NCI-H2081 treated with DMSO at 0.1 percent for 48 hours (cell line): ENCODE measurements at places on chromosomes 2 and 18.

GRCh38 chr2:167987558-167987957 is 259.8 kb downstream of the STK39 start:
- DNase-seq, result no peak

DNA sequence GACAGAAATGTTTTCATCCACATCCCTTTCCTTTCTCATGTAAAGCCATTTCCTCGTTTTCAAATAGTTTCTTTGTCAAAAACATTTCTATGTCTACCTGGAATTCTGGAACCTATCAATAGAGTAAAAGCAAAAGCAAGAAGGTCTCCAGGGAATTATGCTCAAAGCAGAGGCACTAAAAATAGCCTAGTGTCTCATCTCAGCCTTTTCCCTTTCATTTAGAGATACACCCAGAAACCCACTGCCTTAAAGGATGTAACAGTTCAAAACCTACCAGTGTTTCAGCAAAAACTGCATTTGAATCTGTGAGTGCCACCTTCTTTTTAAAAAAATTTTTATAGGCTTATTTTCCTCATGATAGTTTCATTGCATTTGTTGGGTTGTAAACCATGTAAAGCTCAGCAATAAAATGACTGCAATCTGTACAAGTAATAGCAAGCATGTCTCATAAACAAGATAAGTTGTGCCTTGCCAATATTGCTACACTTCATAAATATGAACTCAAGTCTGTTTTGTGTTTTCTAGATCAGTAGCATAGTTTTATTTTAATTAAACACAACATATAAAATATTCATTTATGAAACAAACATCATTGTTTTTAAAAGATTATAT is 927.3 kb upstream of the ACVR2A start:
- DNase-seq, result no peak

- DNase-seq, result no peak
Observed at GRCh38 chr2:128374001-128374710, 55.5 kb upstream of the HS6ST1 start.

- DNase-seq, result no peak
Observed at GRCh38 chr2:224147174-224147573, 108.1 kb upstream of the SERPINE2 start.

DNA sequence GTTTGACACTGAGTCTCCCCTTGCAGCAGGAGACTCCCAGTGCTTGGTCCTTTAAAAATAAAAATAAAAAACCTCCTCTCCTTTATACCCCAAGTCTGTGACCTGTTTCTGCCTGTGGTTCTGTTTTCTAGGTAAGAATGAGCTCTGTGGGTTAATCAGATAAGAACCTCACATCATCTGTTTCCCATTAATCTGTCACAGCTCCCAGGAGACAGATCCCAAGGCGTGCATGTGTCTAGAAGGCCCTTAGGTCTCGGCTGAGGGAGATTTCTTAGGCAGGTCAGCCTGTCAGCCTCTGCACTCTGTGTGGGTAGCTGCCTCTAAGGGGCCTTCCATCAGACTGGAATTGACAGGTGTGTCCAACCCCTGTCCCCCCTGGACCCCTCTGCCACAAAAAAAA is 80.7 kb downstream of the FHOD3 start:
- no peak for DNase-seq

- DNase-seq, result no peak
Observed at GRCh38 chr2:86789687-86790133, 1.0 kb downstream of the CD8A start.

GRCh38 chr2:144382849-144383248 is 137.1 kb downstream of the ZEB2 start:
- DNase-seq, result no peak

DNA sequence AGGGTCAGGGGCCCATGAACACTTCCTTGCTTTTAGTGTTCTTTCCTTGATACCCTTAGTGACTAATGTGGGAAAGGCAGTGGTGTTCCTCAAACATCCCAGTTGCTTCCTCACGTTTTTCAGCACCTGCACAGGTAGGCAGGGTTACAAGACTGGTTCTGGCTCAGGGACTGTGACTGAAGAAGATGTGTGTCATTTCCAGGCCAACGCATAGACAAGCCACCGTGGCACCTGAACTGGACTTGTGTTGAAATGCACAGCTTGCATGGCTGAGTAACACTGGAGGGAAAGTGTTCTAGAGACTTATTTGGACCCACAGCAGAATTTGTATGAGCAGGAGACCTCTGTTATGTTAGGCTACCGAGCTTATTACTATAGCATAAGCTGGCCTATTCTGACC is 107.9 kb downstream of the SPOPL start:
- DNase-seq, result no peak

DNA sequence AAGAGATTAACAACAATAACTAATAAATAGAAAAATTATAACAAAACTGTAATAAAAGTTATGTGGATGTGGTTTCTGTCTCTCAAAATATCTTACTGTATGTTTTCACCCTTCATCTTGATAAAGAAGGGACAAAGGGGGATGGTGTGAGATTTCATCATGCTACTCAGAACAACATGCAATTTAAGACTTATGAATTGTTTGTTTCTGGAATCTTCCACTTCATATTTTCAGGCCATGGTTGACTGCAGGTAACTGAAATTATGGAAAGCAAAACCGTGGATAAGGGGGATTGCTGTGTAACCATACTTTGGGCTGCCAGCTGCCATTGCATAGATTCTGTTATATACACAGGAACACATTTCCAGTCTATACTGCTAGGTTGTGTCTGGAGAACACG is 45.6 kb downstream of the NEB start:
- no peak for DNase-seq

DNA sequence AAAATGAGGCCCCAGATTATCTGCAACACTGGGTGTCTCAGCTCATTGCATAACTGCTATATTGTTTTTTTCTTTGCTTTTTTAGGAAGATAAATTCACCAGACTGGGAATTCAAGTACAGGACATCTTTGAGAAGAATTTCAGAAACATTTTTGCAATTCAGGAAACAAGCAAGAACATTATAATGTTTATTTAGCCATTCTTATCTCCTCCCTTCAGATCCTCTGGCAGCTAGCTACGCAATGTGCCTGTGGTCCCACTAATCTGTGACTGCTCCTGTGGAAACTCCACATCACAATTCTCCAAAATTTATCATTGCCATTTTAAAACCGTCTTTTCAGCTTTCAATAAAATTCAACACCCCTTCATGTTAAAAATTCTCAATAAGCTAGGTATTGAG is 126.8 kb downstream of the SP100 start:
- no peak for DNase-seq

DNA sequence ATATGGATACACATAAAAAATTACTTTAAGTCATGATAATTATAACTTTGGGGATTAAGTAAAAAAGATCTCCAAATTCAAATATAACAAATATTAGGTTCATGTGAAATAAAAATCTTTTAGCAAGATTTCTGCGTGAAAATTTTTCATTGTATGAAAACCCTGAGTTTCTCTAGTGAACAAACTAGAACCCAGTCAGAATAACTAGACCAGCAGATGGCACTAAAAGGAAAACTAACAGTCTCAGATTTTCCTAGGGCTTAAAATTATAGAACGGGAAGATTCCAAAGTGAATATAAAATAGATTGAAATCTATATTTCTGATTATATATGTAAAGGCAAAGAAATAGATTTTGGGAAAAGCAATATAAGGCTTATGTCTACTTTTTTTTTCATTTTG is 43.3 kb downstream of the TMEM200C start:
- no peak for DNase-seq

DNA sequence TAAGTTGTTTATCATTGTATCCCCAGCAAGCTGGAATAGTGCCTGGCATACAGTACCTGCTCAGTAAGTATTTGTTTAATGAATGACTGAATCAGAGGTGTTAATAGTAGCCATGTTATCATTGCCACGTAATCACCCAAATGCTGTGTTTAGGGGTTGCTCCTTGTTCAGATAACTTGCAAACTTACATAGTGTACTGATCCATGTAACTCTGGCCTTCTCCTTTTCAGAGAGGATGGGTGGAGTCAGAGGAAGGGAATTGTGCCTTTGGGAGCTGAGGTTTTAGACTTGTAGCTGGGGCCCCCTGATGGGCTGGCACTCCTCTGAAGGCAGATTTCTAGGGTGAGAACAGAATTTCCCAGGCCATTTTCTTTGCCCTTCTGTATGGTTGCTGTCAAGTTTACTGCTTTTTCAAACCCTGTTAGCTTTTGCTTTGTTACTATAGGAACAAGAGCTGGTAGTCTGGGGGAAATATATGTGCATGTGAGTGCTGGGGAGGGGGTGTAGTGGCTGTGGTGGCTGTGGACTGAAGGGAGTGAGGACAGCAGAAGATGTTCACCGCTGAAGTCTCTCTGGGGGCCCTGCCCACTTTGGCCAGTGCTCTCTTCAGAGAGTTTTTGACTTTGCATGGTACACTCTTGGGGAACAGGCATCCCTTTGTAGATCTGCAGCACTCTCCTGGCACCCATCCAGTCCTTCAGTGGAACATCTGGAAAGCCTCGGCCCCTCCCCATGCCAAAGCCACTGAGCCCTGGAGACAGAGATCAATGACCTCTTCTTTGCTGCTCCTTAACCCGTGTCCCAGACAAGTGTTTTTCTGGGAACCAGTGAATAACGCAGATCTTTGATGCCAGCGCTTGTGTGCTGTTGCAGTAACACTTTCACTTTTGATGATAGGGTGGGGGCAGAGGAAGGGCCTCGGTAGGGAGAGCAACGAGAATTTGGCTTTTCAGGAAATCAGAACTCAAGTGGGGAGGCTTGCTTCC is 209.0 kb downstream of the PRKCE start:
- DNase-seq, result no peak

- no peak for DNase-seq
Observed at GRCh38 chr2:230751062-230751461, 38.4 kb downstream of the CAB39 start.

DNA sequence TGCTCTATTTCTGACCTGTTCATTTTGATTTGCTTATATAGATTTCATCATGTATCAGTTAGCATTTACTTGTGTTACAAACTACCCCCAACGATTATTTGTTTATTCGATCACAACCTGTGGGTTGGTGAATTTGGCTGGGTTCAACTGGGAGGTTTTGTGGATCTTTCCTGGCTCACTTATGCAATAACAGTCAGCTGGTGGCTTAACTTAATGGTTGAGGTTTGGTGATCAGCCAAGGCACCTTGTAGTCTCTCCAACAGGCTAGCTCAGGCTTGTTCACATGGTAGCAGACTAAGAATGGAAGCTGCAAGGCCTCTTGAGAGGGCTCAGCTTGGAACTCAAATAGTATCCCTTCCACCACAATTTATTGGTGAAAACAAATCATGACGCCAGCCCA is 5.4 kb upstream of the PUM2 start:
- no peak for DNase-seq

GRCh38 chr2:64751286-64752260 is 97.9 kb upstream of the SERTAD2 start:
- DNase-seq, result no peak

DNA sequence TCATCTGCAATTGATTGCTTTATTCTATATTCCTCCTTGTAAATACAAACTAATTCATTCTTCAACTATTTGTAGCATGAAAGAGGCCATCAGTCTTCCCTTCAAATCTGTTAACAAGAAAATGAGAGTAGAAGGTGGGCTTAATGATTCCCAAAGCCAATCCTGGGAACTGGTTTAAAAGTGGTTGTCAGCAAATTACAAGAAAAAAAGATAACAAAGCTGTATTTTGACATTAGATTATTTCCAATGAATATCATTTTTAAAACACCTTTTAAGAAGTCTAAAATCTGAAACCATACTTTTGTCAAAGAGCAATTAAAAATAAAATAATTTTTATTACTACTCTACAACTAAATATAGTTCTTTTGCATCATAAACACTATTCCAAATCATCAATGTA is 139.2 kb downstream of the DYM start:
- DNase-seq, result no peak

GRCh38 chr2:242040681-242041080 is 171.2 kb downstream of the RTP5 start:
- DNase-seq, result no peak

DNA sequence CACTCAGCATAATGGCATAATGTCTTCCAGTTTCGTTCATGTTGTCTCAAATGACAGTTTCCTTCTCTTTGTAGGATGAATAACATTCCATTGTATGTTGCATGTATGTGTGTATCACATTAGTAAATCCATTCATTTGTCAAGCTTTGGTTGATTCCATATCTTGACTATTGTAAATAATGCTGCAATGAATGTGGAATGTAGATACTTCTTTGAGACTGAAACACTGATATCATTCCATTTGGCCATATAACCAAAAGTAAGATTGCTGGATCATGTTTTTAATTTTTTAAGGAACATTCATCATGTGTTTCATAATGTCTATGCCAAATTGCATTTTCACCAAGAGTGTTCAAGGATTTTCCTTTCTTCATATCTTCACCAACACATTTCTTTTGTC is 1711.4 kb upstream of the PIK3C3 start:
- DNase-seq, result no peak

DNA sequence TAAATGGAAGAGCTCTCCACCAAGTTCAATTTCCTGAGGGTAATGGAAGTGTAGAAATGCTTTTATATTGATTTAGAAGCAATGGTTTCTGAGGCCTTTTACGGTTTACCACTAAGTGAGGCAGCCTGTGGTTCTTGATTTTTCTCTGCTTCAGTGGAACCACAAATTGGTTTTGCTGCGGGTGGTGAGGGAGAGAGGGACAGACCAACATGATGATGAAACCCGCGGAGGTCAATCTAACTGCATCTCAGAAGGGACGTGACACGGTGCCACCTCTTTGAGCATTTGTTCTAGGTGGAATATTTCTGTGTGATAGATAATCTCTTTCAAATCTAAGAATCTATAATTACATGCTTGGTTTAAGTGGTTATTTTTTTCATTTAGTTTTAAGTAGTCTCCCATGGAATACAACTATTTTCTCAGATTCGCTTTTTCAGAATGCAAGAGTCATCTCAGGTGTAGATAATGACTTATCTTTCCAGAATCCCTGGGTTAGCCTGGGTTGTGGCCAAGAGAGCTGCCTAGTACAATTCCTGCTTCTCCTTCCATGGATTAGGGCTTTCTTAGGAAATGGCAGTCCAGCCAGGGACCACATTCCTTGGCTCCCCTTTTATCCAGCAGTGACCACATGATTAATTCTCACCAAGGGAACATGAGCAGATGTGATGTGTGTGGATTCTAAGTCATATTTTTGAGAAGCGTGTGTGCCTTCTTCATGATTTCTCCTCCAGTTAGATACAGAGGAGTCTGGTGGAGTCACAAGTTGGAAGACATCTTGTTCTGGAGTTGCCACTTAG is 52.5 kb downstream of the KCNE4 start:
- no peak for DNase-seq
